ENCODE measurements at places on chromosomes 16 and 17. TPM values are rescaled to one million over a fixed set of nuclear protein-coding genes. Genes with fewer than 3 reads are reported as not detected.

- no peak for DNase-seq
- H3K27ac ChIP-seq: no peak overlapping the region
- H3K27me3 ChIP-seq: peaks cover 4% of the 10 kb centered on the region
- no peaks in the 10 kb centered on the region for H3K36me3 ChIP-seq
Measured at GRCh38 chr16:77509051-77509450, 74.2 kb upstream of the ADAMTS18 start.

The TAC4 gene
- not detected for total RNA-seq

The MFAP4 gene
- not detected for total RNA-seq

GRCh38 chr16:66832661-66833305 is 2.0 kb upstream of the NAE1 start:
- H3K27ac ChIP-seq: no peak overlapping the region
- H3K4me1 ChIP-seq: peaks cover 24% of the 10 kb centered on the region
- peaks cover 2% of the 10 kb centered on the region for H3K27me3 ChIP-seq
- H3K4me3 ChIP-seq: no peak overlapping the region
- no peak for DNase-seq
- peaks cover 6% of the 10 kb centered on the region for H3K36me3 ChIP-seq

DNA sequence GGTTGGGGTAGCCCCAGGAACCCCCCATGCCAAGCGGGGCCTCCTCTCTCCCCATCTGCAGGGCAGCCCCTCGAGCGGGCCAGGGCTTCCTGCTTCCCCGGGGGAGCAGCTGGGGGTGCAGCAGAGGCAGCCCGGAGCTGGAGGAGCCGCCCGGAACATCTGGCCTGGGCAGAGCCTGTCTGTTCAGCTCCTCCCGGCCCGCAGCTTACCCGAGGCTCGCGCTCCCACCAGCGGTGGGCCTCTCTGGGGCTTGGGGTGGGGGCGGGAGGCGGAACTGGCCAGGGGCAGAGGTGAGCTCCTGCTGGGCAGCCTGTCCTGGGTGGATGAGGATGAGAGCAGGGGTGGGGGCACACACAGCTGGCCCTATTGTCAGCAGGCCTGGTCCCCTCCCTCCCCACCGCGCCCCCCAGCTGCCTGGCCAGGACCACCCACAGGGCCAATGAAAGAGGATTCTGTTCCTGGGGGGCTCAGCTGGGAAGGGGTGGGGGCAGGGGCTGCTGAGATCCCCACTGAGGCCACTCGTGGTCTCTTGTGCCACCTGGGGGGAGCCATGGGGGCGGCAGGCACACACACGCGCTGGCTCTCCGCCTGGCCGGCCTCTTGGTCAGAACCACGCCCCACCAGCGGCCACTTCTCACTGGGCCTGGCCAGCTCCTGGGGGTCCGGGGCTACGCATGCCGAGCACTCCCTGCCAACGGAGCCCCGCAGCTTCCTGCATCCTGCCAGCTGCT is 34.7 kb downstream of the BAHCC1 start:
- no peaks in the 10 kb centered on the region for H3K36me3 ChIP-seq
- H3K4me3 ChIP-seq: no peak overlapping the region
- peaks cover 17% of the 10 kb centered on the region for H3K27me3 ChIP-seq

DNA sequence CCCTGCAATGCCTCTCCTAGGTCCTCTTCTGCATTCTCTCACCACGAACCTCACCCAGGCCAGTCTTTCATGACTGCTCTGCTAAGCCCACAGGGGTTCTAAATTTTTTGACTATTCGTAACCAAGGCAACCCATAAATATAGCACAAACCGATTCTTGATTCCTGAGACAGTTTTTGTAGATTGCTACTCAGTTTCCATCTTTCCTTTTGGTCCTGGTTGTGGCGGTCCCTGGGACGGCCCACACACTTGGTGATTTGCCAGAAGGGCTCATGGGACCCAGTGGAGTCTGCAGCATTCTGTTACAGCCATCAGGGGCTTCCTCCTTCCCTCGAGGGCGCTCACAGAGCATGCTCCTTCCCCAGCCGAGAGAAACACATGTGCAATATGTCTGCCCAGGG is 23.4 kb upstream of the MGAT5B start:
- peaks cover 52% of the 10 kb centered on the region for H3K27me3 ChIP-seq
- peaks cover 11% of the 10 kb centered on the region for H3K4me1 ChIP-seq
- no peaks in the 10 kb centered on the region for H3K36me3 ChIP-seq
- H3K27ac ChIP-seq: no peak overlapping the region

DNA sequence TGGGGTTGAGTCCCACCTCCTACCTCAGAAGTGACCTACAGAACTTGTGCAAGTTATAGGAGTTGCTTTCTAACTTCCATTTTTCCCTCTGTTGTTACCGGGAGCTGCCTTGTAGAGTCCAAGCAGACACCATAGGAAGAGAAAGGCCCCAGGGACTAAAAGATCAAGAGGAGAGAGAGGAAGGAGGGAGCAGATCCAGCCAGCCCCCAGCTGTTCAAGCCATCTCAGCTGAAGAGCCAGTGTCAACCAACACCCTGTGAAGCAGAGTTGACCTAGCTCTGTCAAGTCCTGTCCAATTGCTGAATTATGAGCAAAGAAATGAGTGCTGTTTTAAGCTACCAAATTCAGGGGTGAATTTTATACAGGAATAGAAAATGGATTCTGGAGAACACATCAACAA is 34.9 kb upstream of the CACNG4 start:
- H3K36me3 ChIP-seq: no peaks in the 10 kb centered on the region
- H3K27ac ChIP-seq: no peak overlapping the region
- no peak overlapping the region for H3K4me3 ChIP-seq
- H3K27me3 ChIP-seq: peaks cover 23% of the 10 kb centered on the region
- no peaks in the 10 kb centered on the region for H3K4me1 ChIP-seq

DNA sequence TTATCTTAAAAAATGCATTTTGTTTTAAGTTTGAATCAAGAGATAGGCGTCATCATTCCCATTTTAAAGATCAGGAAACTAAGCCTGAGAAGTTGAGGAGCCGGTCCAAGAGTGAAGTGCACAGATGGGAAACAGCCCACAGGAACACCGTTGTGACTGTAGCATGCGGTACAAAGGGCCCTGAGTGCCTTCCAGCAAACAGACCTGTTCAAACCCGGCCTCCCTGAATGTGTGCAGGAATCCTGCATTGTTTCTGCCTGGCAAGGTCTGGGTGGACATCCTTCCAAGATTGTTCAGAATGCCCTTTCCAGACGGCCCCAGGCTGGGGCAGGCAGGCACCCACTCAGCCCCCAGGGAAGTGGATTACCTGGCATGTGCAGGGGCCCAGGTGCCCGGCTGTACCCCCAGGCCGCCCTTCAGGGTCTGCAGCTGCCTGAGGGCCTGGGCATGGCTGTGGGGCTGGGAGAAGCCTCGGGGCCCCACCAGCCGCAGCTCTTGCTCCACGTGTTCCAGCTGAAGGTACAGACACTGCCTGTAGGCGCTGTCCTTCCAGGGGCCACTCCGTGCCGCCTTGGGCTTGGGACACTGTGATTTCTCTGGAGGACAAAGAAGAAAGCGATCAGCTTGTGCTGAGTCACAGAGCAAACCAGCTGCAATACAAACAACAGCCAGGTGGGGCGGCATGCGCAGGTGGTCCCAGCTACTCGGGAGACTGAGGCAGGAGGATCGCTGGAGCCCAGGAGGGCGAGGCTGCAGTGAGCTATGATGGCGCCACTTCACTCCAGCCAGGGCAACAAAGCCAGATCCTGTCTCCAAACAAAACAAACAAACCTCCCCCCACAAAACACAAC is 45.0 kb upstream of the GCSH start:
- no peak overlapping the region for H3K27ac ChIP-seq
- no peak overlapping the region for H3K4me3 ChIP-seq
- no peaks in the 10 kb centered on the region for H3K4me1 ChIP-seq
- DNase-seq: no peak

- H3K4me3 ChIP-seq: no peak overlapping the region
- H3K4me1 ChIP-seq: peaks cover 80% of the 10 kb centered on the region
- no peaks in the 10 kb centered on the region for H3K27me3 ChIP-seq
- peaks cover 57% of the 10 kb centered on the region for H3K36me3 ChIP-seq
- H3K27ac ChIP-seq: peak overlapping the region; percentile 50
- DNase-seq: no peak
Measured at GRCh38 chr16:11580451-11581086, 6.2 kb downstream of the LITAF start.

GRCh38 chr16:67516296-67517154 is 12.1 kb upstream of the RIPOR1 start:
- H3K4me3 ChIP-seq: no peak overlapping the region
- no peaks in the 10 kb centered on the region for H3K36me3 ChIP-seq
- peaks cover 48% of the 10 kb centered on the region for H3K4me1 ChIP-seq
- peaks cover 3% of the 10 kb centered on the region for H3K27me3 ChIP-seq
- H3K27ac ChIP-seq: no peak overlapping the region

DNA sequence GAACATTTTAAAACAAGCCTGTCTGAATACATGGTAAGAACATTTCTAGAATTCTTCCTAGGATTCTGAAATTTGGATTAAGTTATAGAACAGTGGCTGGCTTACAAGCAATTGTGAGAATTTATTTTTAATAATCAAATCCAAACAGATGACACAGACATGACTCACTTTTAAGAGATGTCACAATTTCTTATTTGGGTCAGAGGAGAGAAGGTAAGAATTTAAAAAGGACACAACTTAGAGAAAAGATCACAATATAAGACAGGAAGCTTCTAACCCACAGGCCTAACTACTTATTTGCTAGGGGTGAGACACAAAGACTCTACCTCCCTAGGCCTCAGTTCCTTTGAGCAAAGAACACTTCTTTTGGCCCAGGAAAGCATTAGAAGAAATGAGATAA is 32.7 kb downstream of the ZZEF1 start:
- H3K36me3 ChIP-seq: peaks cover 53% of the 10 kb centered on the region
- H3K27me3 ChIP-seq: no peaks in the 10 kb centered on the region
- H3K4me1 ChIP-seq: peaks cover 27% of the 10 kb centered on the region
- peak overlapping the region; percentile 84 for H3K27ac ChIP-seq

DNA sequence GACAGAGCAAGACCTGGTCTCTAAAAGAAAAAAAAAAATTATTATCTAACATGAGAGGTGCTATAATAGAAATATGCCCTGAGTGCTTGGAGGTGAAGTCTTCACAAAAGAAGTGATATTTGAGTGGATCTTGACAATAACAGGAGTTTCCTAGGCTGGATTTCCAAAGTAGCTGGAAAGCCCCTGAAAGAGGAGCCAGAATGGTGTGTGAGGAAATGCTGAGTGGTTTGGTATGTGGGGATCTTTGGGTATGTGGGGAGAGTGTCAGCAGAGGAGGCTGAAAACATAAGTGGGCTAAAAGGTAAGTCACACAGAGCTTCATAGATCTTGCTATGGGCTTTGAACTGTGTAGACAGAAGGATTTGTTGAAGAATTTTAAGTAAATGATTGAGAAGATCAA is 100.1 kb downstream of the YPEL2 start:
- H3K4me3 ChIP-seq: no peak overlapping the region
- peaks cover 7% of the 10 kb centered on the region for H3K27me3 ChIP-seq
- H3K27ac ChIP-seq: no peak overlapping the region
- peaks cover 31% of the 10 kb centered on the region for H3K4me1 ChIP-seq
- no peak for DNase-seq
- peaks cover 7% of the 10 kb centered on the region for H3K36me3 ChIP-seq

GRCh38 chr17:48588528-48588927 is 1.5 kb downstream of the HOXB3 start:
- no peak for DNase-seq
- H3K27ac ChIP-seq: no peak overlapping the region
- H3K4me1 ChIP-seq: peaks cover 52% of the 10 kb centered on the region
- H3K27me3 ChIP-seq: peaks cover 97% of the 10 kb centered on the region
- H3K4me3 ChIP-seq: no peak overlapping the region

DNA sequence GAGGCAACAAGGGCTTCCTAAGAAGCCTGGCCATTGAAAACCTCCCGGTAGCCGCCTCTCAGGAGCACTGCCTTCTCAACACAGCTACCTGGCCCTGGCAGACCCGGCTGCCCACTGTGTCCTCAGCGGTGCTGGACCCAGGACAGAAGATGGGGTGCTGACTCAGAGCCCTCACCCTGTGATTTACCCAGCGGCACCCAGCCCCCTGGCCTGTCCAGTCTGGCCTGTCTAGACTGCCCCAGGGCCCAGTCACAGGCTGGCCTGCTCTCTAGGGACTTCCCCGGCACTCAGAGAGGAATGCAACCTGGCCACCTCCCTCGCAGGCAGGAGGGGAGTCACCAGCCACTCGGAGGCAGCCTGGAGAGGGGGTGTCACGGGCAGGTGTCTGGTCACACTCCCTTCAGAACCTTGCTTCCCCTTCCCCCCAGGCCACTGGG is 20.1 kb downstream of the PIEZO1 start:
- no peaks in the 10 kb centered on the region for H3K27me3 ChIP-seq
- peaks cover 6% of the 10 kb centered on the region for H3K36me3 ChIP-seq
- peaks cover 24% of the 10 kb centered on the region for H3K4me1 ChIP-seq
- H3K27ac ChIP-seq: no peak overlapping the region
- H3K4me3 ChIP-seq: no peak overlapping the region

The CA7 gene
- not detected for total RNA-seq

DNA sequence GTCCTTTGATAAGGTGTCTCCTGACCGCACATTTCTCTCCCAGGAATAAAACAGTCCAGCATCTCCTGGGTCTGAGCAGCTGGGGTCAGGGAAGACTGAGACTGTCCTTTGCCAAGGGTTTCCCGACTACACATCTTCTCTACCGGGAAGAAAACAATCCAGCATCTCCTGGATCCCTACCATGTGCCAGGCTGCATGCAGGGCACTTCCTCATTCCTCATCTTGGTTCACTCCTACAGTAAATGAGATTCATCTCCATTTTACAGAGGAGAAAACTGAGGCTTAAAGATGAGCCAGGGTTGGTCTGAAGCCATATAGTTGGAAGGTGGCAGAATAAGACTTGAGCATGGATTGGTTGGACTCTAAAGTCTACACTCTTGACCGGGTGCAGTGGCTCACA is 36.7 kb downstream of the NOG start:
- no peaks in the 10 kb centered on the region for H3K4me1 ChIP-seq
- DNase-seq: no peak
- H3K27ac ChIP-seq: no peak overlapping the region
- H3K36me3 ChIP-seq: no peaks in the 10 kb centered on the region
- no peak overlapping the region for H3K4me3 ChIP-seq

DNA sequence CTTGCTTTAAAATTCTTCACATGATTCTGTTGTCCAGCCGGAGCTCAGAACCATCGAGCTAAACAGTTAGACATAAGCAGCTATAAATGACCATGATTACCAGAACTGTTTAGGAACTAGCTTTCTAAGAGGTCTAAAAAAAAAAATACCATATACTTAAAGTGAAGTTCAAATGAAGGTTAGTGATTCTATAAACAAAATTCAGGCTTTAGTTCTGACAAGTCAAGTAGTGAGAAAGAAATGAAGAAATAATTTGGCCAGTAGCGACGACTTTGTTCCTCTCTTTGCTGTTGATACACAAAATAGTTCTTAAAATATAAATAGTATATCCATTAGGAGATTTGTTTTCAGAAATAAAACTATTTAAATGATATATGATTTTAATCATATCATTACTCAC is 27.7 kb downstream of the ABCA8 start:
- DNase-seq: no peak
- H3K27ac ChIP-seq: no peak overlapping the region
- H3K4me3 ChIP-seq: no peak overlapping the region
- no peaks in the 10 kb centered on the region for H3K36me3 ChIP-seq
- peaks cover 2% of the 10 kb centered on the region for H3K27me3 ChIP-seq

- H3K36me3 ChIP-seq: peaks cover 25% of the 10 kb centered on the region
- no peak for DNase-seq
- no peak overlapping the region for H3K4me3 ChIP-seq
- H3K27ac ChIP-seq: no peak overlapping the region
- H3K4me1 ChIP-seq: peaks cover 9% of the 10 kb centered on the region
Measured at GRCh38 chr17:62001105-62001504, 64.0 kb downstream of the MED13 start.

All from activated CD4-positive, alpha-beta T cell treated with anti-CD3 and anti-CD28 coated beads, Interleukin-2, amount 10 ng/mL, durations not matched to agents 7 days and 5 days (primary cell).